ENCODE measurements at places on chromosomes 1 and 21. TPM values are rescaled to one million over a fixed set of nuclear protein-coding genes. Genes with fewer than 3 reads are reported as not detected.

NBPF3 gene
- 112 TPM for total RNA-seq

SGIP1 gene
- 53.4 TPM for total RNA-seq

TTC24 gene
- not detected for total RNA-seq

ETV3L gene
- not detected for total RNA-seq

SMCP gene
- total RNA-seq: not detected

SRRM1 gene
- 75.3 TPM for total RNA-seq

OR2L8 gene
- total RNA-seq: not detected

HLX gene
- total RNA-seq: 18.2 TPM
